ENCODE measurements at places on chromosomes 12 and 14. TPM values are rescaled to one million over a fixed set of nuclear protein-coding genes. Genes with fewer than 3 reads are reported as not detected.
A peak's percentile ranks its signal among the peaks of the same experiment; 100 is the strongest.

Gene TAS2R43
- 1.6 TPM for total RNA-seq

Gene MGP
- total RNA-seq: 328 TPM

Gene OR4M1
- not detected for total RNA-seq

Gene KRT7
- 7.0 TPM for total RNA-seq

Gene NCKAP5L
- total RNA-seq: 7.8 TPM

Gene RPS6KA5
- total RNA-seq: 1.2 TPM

Gene CLEC1B
- total RNA-seq: not detected

Gene GPR68
- total RNA-seq: 0.90 TPM

Gene LMO3
- not detected for total RNA-seq

Gene HNRNPC
- total RNA-seq: 479 TPM

Gene IL22
- not detected for total RNA-seq

DNA sequence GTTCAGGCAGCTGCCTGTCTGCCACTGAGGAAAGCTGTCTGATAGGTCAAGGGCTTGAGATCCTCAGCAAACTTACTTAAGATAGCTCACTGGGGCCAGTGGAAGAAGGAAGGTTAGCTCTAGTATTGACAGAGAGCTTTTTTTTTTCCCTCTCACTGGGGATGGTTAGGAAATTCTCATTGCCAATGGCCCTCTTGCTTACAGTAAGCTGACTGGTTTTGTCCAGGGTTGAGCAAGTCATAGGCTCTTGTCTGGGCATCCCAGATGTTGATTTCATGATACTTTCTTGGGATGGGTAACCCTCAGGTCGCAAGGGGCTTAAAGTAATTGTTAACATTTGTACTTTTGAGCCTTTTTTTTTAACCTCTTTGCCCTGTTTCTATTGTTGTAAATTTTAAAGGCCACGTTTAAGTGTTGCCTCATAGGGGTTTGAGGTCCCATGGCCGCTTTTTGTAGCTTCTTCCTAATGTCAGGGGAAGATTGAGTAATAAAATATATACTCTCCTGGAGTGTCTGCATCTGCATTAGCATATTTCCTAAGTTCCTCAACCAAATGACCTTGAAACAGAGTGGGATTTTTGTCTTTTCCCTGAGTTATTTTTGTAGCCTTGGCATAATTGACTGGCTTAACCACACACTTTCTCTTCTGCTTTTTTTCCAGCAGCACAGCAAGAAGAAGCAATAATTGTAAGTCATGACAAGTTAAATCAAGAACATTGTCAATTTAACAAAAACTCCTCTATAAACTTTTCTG is 716.0 kb downstream of the LRFN5 start:
- no peak for DNase-seq

GRCh38 chr14:96117101-96117897 is 78.1 kb downstream of the C14orf132 start:
- DNase-seq: no peak

DNA sequence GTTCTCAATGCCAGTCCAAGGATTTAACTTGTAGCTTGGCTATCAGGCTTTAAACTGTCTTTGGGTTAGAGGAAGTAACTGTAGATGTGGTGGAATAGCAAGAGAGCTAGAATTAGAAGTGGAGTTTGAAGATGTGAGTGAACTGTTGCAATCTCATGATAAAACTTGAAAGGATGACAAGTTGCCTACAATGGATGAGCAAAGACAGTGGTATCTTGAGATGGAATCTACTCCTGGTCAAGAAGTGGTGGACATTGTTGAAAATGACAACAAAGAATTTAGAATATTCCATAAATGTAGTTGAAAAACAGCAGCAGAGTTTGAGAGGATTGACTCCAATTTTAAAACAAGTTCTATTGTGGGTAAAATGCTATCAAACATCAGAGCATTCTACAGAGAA is 199.0 kb downstream of the DUSP6 start:
- no peak for DNase-seq

GRCh38 chr12:132866251-132866828 is 21.1 kb downstream of the CHFR start:
- DNase-seq: peak; percentile 10

DNA sequence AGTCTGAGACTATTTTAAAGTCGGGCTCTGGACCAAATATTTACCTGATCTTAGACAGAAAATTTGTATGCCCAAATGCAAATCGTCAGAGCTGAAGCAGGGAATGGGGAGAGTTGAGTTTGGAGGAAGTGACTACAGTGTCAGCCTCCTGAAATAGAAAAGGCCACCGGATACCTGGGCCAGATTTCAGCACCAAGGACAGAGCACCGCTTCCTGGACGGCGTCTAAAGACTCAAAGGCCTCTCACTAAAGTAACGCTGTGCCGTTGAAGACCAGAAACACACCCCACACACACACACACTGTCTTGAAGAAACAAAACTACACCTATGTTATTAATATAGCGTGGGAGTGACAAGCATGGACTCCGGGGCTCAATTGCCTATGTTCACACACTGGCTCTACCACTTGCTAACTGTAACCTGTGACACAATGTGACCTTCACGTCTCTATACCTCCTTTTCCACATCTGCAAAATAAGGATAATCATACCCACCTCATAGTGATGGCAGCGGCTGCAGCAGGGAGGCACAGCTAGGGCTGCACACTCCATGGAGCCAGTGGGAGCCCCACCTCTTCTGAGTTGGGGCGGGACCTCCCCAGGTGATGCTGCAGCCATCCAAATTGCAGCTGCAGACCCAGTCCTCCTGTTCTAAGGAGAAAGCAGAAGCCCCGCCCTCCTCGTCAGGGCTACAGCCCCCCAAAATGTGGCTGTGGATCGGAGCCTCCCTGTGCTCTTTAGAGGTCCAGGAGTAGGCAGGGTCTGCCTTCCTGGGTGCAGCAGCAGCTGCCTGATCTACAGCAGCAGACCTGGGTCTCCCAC is 35.6 kb downstream of the KRT76 start:
- DNase-seq: peak; percentile 56

- DNase-seq: no peak
Measured at GRCh38 chr14:31083781-31084180, 57.6 kb upstream of the STRN3 start.

DNA sequence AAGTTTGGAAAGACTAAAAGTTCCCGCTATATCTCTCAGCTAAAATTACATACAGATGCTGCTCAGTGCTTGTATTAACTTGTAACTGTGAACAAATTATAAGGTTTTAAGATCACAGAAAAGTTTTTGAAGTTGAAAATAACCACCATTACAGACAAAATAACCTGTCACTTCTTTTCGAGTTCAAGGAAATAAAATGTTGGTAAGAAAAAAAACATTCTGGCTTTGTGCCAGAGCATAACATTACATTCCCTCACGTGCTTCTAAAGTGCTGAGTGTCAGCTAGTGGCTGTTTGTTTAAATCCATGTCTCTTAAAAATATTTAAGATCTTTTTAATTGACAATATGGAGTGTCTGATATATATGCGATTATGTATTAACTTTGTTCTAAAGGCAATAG is 27.2 kb upstream of the ADAMTS20 start:
- DNase-seq: no peak

Measured in dermis microvascular lymphatic vessel endothelial cell (primary cell).